ENCODE measurements at places on chromosomes 13 and 19.

DNA sequence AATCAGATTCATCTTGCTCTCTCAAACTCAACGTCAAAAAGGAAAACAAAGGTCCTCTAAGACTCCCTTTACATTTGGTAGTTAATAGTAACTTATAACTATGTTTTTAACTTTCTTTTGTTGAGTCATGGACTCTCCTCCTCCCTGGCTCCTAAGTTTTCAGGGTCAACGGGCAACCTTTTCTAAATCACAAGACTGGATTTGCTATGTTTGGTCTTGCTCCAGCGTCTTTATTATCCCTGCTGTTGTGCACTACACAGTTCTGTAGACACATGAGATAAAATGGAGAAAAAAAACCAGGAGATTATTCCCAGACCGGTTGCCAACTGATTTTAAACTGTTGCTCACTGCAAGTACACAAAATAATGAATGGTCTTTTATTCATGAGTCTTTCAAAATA, 1.9 kb upstream of the ITM2B start:
- no peak for DNase-seq

- no peak for DNase-seq
These were observed 387.5 kb downstream of the LMO7 start for GRCh38 chr13:76023652-76024051.

DNA sequence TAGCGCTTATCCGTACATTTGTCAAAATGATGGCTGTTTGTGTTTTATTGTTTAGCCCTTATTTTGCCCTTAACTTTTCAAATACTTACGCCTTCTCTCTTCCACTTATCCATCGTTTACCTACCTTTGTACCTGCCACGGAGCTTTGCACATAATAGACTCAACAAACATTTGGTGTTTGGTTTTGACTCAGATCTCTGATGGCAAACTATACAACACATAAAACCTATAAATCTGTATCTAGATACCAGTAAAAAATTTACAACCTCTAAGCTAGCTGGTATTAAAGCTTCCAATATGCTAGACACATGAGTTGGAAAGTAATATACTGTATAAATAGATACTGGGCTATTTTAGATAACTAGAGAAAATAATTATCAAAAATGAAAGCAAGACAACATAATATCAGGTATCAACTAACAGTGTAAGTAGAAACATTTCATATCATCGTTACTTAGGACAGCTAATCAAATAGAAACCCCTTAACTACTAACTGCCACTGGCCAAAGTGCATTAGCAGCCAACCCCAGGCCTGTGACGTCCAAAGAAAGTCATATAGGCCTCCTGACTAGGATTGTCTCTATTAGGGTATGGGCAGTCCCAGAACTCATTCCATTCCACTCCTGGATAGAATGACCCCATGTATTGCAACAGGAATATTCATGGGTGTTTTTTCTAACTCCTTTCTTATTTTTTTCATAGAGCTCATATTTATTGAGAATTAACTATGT, 53.8 kb downstream of the KCTD12 start:
- DNase-seq: no peak

DNA sequence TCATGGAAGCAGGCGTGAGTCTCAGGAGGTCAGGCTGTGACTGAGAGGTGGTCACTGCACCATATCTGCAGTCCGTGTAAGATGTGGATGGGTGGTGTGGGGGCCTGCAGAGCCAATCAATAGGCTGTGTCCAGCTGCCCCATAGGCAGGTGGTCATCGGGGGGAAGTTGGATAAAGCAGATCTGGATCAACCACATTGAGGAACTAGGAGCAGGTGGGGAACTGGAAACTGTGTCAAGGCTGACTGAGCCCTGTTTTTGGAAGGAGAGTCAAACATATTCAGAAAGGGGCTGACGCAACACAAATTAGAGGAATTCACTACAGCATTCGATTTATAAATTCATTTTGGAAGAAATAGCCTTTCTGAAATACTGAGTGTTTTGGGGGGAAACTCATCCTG, 15.0 kb downstream of the CLEC4M start:
- no peak for DNase-seq

DNA sequence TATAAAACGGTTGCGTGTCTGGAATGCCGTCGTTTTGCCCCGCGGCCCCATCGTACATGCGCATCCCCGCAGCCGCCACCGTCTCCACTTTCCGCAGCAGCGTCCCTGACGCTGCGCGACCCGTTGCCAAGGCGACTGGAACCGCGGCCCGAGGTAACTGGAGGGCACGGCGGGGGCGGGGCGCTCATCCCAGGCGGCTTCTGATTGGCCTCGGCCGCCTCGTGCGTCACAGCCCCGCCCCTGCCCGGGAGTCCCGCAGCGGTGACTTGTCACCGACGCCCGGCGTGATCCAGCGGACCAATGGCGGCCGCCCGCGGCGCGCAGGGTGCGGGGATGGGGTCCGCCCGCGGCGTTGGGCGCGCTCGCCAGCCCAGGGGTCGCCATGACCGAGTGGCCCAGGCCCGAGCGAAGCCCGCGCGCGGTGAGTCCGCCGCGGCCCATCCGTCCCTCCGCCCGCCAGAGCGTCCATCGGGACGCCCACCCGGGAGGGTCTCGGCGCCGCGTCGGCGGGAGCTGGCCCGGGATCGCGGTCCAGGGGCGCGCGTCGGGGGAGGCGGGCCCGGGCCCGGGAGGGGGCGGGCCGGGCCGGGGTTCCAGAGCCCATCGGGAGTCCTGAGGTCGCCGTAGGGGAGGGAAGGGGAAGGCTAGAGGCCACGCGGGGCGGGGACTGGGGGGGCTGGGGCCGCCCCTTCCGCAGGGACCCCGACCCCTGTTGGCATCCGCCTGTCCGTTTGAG, at the start of gene ZSCAN1:
Gene ZSCAN1, plus strand, starts transcription at position 285 of the 736 bp plus-strand sequence. CDS start 3,812 bp downstream, outside the sequence.
- peak; percentile 90 for DNase-seq

GRCh38 chr19:29872224-29872731, 60.5 kb downstream of the CCNE1 start:
- DNase-seq: no peak

GRCh38 chr19:50409347-50409746, 9.4 kb upstream of the SPIB start:
- DNase-seq: no peak

DNA sequence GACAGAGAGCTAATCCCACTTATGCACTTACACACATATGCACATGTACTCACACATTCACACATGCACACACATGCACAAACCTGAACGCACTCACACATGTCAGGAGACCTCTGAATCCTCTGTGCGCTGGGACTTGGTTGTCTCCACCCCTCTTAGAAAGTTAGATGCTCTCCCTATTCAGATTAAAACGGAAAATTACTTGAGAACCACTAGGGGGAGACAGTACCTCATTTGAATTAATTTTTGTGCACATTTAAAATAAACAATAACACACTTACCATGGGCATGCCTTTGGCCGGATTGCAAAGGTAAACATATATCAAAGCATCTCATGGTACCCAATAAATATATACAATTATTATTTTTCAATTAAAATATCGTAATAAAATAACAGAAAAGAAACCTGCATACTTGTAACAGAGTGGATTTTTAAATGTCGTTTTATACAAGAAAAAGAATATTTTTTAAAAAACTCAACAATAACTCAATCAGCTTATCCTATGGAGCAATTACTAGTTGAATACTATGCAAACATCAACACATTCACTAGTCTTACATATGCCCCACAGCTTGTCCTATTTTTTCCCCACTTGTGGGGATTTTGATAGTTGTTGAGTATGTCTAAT, 9.5 kb upstream of the LILRB4 start:
- DNase-seq: no peak

- no peak for DNase-seq
These were observed 1.9 kb upstream of the SH2D3A start for GRCh38 chr19:6769006-6769619.

DNA sequence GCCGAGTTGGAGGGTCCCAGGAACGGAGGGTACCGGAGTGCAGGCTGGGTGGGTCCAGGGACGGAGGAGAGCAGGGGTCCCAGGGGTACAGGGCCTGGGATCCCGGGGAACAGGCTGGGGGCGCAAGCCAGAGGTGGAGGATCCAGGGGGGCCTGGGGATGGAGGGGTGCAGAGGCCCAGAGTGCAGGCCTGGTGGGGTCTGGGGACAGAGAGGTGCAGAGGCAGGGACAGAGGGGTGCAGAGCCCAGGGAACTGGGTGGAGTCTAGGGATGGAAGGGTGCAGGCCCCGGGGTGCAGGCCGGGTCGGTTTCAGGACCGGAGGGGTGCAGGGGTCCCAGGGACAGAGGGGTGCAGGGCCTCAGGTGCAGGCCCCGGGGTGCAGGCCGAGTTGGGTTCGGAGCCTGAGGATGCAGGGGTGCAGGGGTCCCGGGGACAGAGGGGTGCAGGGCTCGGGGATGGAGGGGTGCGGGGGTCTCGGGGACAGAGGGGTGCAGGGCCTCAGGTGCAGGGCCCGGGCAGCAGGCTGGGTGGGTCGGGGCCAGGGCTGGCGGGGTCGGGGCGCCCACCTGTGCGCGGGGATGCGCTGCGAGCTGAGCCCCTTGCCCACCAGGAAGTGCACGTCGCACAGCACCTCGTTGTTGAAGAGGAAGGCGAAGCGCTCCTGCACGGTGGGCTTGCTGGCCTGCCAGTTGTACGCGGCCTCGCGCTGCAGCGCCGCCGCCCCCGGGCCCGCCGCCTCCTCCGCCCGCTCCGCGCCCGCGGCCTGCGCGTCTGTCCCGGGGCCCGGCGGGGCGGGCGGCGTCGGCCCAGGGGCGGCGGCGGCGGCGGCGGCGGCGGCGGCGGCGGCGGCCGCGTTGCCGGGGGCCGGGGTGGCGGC, 545 bp downstream of the BTBD2 start:
- DNase-seq: no peak

GRCh38 chr19:677201-677600, 1.0 kb downstream of the FSTL3 start:
- no peak for DNase-seq

- no peak for DNase-seq
These were observed 368.4 kb upstream of the MIR17HG start for GRCh38 chr13:90979059-90979458.
